ENCODE measurements at places on chromosomes 1 and 21. TPM values are rescaled to one million over a fixed set of nuclear protein-coding genes. Genes with fewer than 3 reads are reported as not detected.

ASB17 gene
- total RNA-seq = not detected

SERPINC1 gene
- total RNA-seq = not detected

GNG4 gene
- total RNA-seq = 0.43 TPM

DLGAP3 gene
- 0.81 TPM for total RNA-seq

AMY2A gene
- not detected for total RNA-seq

DRAXIN gene
- under 0.01 TPM for total RNA-seq

CCDC27 gene
- not detected for total RNA-seq

POLR3GL gene
- total RNA-seq = 16.1 TPM

CENPL gene
- total RNA-seq = 17.7 TPM

AGMAT gene
- 3.8 TPM for total RNA-seq

CFH gene
- total RNA-seq = 9.2 TPM

KIF14 gene
- total RNA-seq = 13.9 TPM

MROH7 gene
- total RNA-seq = not detected

KCNQ4 gene
- 1.0 TPM for total RNA-seq

DNA sequence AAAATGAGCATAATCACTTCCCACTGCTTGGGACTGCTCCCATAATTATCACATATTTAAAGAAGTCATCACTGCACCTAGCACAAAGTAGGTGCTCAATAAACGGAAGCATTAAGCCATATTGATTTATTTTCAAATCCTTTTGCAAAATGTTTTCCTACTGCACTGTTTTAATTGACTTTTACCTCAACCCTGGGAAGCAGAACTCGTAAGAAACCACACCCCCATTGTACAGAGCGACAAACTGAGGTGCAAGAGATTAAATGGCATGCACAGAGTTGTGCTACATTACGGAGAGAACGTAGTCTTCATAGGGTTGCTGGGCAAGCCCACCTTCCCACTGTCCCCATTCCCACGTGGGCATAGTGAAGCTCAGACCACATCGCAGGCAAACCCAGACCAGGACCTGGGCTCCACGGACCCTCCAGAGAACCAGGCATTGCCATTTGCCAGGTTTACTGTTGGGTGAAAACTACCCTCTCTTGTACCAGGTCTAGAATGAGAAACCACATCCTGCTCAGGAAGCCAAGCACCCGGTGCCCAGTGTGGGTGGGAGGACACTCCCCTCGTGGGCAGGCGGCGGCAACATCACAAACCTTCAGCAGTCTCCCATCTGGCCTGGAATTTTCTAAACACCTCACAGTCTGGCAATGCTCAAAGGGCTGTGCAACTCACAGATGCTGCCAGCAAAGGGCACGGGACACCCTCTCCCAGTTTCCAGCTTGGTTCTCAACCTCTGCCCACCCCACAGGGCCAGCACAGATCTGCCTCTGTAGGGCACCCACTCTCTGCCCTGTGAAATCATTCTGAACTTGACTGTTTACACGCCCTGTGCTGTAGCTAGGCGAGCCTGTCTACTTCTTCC is 8.2 kb downstream of the IFFO2 start:
- no peak for DNase-seq

GRCh38 chr1:206633708-206634121 is 1.6 kb upstream of the DYRK3 start:
- DNase-seq = peak; percentile 74

DNA sequence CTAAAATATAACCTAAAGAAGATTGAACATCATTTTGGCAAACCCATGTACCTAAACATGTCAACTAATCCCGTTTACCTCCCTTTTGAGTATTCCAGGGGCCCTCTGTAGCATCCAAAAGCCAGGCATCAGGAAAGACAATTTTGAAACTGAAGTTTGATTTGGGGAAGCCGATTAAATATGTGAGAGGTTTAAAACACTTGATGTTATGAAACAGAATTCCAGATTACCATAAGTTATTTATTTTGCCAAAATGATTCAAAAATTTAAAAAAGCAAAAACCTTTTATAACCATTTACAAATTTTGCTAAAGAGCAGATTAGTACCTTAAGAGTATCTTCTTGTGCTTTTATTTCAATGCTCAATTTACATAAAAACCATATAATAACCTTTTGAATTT is 23.3 kb downstream of the ZNF648 start:
- DNase-seq = no peak

- peak; percentile 15 for DNase-seq
Measured at GRCh38 chr1:34681480-34682451, 73.1 kb upstream of the GJB5 start.

- DNase-seq = peak; percentile 2
Measured at GRCh38 chr1:68269637-68270430, 37.5 kb upstream of the WLS start.

DNA sequence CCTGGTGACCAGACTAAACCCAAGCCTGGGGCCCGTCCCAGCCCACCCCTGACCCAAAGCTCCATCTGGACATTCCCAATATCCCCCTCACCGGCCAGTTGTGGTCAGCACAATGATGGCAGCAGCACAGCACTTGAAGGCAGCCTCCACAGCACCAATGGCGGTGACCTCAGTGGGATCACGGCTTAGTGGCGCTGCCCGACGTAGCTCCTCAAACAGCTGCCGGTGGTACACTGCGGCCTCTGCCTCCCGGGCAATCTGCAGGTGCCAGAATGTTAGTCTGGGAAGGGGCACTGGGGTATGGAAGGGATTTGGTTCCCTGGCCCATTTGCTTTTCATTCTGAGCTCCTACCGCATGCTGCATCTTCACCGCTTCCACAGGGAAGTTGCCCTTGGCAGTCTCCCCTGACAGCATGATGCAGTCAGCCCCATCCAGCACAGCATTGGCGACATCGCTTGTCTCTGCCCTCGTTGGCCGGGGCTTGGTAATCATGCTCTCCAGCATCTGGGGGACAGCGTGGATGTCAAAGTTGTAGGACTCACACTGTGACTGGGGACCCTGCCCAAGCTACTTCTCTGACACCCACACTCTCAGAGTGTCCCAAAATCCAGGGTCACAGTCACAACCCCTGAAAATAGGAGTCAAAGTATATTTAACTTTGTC is 8.0 kb downstream of the PKLR start:
- DNase-seq = no peak

GRCh38 chr1:235018720-235019444 is 109.8 kb downstream of the TOMM20 start:
- DNase-seq = no peak

DNA sequence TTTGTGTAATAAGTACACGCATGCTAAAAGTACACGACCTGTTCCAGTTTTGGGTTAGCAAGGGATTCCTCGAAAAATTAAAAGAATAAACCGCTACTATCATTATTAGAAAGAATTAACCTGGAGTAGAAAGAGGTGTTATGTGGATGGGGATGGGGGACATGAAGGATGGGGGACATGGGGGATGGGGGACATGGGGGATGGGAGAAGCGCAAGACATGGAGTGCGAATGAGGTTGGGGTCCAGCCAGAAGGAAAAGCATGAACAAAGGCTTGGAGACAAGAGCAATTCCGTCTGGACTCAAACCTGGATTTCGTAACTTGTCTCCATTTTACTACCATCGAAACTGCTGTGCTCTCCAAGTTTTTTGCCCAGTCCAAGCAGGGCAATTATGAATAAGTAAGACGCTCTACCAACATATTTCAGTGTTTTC is 591 bp upstream of the KDM1A start:
- no peak for DNase-seq

DNA sequence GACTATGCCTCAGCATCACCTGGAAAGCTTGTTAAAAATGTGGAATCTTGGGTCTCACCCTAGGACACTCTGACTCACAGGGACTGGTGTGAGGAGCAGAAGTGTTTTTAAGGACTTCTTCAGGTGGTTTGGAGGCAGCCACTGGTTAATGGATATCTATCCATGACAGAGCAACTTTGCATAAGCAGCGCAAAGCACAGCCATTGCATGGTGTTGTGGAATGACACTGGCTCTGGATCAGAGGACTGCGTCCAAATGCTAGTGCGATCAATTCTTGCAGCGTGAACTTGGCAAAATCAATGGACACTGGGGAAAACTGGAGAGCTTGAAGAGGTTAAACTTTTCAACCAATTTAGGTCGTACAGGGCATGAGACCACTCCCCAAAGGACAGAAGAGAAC is 116.8 kb upstream of the FAM78B start:
- DNase-seq = no peak

- DNase-seq = no peak
Measured at GRCh38 chr1:116405241-116406135, 32.4 kb downstream of the ATP1A1 start.

DNA sequence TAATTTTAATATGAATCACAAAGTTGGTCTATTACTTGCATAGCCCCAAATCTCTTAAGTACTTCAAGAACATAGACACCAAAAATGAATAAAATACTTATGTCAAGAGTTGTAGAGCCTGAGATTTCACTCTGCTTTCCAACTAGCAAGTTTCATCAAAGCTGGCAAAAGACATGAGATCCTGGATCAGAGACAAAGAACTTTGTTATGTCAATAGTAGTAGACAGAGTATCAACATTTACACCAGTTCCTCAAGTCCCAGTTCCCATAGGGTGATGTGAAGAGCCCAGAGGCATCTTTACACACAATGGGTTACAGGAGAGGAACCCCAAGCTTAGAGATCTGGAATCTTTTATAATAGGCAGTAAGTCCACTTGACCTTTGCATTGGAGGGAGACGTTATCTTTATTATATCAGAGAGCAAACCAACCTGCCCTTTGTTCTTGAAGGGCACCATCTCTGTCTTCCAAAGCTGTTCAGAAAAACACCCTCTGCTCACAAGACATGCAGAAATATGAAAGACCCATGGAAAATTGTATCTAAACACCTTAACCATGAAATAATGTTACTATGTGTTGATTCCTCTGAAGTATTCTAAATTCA is 174.4 kb upstream of the GALNT2 start:
- no peak for DNase-seq

GRCh38 chr1:43024905-43025304 is 66.2 kb upstream of the SLC2A1 start:
- DNase-seq = no peak

GRCh38 chr1:19220991-19221390 is 10.9 kb upstream of the UBR4 start:
- no peak for DNase-seq

- DNase-seq = peak; percentile 99
Measured at GRCh38 chr1:209389258-209389657, 194.3 kb upstream of the CAMK1G start.

DNA sequence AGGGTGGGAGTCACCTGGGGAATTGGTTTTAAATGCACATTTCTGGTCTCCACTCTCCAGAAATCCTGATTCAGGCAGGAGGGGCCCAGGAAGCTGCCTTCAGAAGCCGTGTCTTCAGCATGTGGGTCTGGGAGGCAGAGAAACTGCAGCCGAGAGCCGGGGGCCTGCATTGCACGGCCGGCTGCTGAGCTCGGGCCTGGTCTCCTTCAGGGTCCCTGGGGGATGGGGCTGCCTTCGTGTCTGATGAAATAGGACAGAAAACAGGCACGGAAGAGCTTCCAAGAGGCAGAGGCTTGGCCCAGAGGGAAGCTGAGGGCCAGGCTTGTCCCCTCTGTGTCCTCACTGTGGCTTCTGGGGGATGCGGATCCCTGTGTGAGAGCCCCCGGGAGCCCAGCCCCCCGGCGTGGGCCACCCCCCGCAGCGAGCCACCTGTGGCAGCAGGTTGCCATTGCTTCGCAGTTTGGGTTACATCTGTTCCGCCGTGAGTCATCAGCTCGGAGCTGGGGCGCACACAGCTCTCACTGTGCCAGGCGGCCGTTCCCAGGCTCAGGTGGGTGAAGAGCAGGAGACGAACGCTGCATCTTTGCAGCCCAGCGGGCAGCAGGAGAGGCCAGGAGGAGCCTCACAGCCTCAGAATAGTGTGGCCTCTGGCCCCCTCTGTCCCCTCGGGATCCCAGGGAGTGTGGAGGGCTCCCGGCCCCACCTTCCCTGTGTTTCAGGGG is 72.4 kb downstream of the AJAP1 start:
- DNase-seq = no peak

DNA sequence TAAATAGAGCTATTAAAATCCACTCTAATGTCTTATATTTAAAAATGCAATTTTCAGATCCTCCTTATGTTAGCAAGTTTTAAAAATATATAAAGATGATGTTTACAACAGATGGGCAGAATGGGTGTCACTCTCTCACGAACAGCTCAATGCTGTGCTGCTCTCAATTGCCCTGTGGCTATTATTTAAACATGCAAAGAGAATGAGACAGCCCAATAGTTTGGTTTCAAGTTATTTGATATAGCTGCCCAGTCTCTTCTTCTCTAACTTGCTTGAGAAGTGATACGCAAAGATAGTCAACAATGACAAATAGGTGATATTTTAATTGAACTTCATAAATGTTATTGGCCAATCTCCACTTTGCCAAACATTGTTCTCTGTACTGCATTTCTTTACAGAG is 199.3 kb upstream of the GREM2 start:
- no peak for DNase-seq

DNA sequence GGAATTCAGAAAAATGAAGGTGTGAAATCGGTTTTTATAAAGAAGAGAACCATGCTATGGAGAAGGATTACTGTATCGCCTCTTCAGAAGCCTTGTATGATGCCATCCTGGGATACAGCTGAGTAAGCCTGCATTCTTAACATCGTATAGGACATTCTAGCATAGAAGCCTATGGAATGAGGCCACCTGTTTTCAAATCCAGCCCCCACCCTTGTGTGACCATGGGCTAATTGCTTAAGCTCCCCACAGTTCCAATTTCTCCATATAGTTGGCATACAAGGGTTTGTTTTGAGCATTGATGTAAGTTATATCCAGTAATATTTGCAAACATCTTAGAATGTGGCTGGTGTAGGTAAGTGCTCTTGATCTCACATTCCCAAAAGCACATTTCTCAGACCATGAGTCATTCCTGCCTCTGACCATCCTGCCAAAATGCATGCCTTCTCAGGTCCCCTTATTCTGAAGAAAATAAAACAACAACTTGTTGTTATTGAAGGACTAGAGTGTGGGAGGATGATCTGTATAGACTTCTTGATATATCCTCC is 1.5 kb downstream of the OR14A2 start:
- DNase-seq = no peak

DNA sequence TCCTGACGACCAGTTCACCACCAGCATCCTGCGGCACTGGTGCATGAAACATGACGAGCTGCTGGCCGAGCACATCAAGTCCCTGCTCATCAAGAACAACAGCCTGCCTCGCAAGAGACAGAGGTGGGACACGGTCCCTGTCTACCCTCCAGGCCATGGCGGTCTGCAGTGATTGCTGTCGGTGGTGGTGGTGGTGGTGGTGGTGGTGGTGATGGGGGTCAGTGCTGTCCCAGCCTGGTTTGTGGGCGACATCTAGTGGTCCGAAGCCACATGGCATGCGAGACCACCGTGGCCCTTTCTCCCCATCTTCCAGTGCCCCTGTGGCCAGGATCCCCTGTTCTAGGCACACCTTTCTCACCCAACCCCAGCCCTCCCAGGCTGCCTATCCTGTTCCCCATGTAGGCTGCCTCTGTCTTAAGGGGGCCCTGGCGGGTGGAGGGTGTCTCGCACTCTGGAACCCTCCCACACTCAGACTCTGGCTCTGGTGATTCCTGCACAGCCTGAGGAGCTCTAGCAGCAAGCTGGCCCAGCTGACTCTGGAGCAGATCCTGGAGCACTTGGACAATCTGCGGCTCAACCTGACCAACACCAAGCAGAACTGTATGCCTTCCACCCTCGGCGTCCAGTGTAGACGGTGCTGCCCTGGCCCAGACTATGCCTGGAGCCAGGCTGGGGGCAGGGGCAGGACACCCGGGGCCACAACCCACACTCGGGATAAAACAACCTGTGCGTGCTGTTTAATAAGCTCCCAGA is 3.2 kb upstream of the SLC27A3 start:
- DNase-seq = no peak
